ENCODE measurements at places on chromosomes 7 and 10.

- DNase-seq: no peak
Observed at GRCh38 chr10:87837445-87837844, 19.4 kb upstream of the ATAD1 start.

- DNase-seq: no peak
Observed at GRCh38 chr10:18647945-18648344, 3.4 kb downstream of the NSUN6 start.

- peak; percentile 57 for DNase-seq
Observed at GRCh38 chr10:25934621-25935139, 651 bp downstream of the MYO3A start.

GRCh38 chr10:50332108-50332842 lies 81.0 kb upstream of the ASAH2 start:
- DNase-seq: no peak

GRCh38 chr10:1136268-1136667 lies 80.1 kb downstream of the WDR37 start:
- no peak for DNase-seq

DNA sequence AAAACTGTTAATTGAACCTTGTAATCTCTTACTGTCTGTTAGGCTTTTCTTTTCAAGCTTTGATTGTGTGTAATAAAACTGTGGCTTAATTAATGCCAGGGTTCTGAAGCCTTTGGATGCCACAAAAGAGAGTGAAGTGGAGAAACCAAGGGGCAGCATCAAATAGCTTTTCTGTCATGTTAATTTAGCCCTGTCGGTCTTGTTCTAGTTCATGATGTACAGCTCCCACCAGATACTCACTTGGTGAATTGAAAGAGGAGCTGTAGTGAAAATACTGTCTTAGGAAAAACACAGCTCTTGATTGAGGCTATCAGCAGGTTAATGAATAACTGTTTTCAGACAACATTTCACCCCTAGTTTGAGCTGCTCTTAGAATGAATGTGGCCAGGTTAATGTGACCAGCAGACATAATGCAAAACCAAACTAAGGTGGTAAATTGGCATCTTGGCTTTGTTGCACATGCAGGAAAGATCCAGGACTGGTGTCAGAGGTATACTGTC lies 94.2 kb downstream of the POLL start:
- DNase-seq: no peak

DNA sequence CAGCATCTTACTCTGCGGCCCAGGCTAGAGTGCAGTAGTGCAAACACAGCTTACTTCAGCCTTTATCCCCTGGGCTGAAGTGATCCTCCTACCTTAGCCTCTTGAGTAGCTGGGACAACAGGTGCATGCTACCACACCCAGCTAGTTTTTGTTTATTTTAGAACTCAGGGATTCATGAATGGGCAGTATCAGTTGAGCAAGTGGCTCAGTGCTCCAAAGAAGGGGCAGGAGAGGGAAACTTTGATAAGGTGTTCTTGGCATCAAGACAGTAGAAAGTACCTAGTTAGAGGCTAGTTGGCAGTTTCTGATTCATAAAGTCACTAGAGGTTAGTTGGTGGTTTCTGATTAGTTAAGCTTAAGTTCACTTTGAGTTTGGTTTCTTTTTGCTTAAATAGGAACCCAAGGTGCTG lies 18.4 kb downstream of the TRIM24 start:
- DNase-seq: no peak

GRCh38 chr7:101565601-101566209 lies 63.4 kb downstream of the MYL10 start:
- peak; percentile 5 for DNase-seq

- DNase-seq: no peak
Observed at GRCh38 chr7:141820067-141820466, 21.2 kb downstream of the PRSS37 start.

DNA sequence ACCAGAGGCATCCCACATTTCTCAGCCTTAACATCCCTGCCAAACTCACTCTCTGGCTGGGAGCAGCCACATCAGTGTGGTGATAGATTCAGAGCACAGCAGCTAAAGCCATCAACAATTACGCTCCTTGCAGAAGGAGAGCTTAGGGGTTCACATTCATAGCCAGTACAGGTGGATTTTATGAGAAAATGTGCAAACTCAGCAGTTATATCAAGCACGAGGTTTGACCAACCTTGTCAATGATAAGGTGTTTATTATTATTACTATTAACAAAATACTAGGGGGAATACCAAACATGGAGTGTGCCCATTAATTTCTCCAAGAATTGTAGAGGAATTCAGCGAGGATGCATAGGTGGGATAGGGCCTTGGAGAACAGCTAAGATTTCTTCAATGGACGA lies 362.3 kb downstream of the WDR11 start:
- no peak for DNase-seq

DNA sequence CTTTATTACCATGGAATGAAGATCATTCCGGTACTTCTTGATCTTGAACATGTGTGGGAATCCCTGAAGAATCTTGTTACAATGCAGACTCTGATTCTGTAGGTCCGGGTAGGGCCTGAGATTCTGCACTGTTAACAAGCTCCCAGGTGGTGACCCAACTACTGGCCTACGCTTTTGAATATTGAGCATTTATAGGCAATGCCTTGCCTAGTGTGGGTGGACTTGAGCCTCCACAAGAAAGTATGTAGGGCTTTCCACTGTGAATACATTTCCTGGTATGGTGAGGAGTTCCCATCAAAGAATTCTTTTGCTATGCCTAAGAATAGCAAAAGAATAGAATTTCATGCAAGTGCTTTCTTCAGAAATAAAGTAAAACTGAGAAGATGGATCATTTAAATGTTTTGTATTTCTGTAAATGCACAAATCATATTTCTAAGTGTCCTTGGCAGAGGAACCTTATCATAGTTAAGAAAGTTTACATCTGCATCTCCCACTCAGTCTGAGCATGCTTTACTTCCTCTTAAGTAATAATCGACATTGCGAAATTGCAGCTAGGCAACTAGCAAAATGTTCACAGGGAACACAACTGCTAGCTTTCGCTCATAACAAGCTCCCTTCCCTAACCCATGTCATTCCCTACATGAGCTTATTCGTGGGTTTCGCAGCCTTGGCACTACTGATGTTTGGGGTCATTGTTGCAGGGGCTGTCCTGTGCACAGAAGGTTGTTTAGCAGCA lies 71.4 kb downstream of the AHR start:
- DNase-seq: no peak

DNA sequence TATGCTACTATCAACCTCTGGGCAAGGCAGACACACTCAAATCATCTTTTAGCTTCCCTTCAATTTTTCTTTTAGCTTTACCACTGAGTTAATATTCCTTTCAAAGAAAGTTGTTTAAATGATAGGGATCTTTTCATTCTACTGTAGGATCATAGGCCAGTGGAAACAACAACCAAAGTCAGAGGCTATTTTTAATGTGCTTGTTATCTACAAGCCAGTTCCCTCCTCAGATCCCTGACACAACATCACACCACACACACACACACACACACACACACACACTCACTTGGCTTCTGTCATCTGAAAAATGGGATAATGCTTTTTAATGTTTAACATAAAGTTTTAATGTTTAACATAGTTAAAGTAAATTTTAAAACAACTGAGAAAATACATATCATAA lies 106.7 kb upstream of the CAV2 start:
- DNase-seq: no peak

GRCh38 chr7:4040109-4040928 lies 641.8 kb upstream of the FOXK1 start:
- peak; percentile 46 for DNase-seq

DNA sequence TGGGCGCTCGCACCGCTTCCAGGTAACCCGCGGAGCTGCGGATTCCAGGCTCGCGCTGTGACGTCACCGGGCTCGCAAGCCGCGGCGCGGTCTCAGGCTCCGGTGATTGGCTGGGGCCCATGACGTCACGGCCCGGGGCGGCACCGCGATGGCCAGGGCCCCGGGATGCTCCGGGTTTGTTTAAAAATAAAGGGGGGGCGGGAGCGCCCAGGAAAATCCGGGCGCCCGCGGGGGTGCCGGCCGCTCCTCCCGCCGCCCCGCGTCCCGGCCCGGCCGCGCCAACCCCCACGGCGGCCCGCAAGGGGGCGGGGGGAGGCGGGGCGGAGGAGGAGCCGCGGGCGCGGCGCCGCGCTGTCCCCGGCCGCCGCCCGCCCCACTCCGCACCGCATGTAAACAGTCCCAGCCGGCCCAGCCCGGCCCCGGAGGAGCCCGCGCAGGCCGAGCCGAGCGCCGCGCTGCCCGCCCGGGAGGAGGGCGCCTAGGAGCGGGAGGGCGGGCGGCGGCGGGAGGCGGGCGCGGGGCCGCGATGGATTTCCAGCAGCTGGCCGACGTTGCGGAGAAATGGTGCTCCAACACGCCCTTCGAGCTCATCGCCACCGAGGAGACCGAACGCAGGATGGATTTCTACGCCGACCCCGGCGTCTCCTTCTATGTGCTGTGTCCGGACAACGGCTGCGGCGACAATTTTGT lies at the start of gene MTURN:
TSS of gene MTURN (plus strand) at position 376 of the 690 bp plus-strand sequence. CDS start at position 527, 151 bp downstream.
- DNase-seq: peak; percentile 95

- no peak for DNase-seq
Observed at GRCh38 chr7:75628055-75628454, 110.7 kb downstream of the HIP1 start.

DNA sequence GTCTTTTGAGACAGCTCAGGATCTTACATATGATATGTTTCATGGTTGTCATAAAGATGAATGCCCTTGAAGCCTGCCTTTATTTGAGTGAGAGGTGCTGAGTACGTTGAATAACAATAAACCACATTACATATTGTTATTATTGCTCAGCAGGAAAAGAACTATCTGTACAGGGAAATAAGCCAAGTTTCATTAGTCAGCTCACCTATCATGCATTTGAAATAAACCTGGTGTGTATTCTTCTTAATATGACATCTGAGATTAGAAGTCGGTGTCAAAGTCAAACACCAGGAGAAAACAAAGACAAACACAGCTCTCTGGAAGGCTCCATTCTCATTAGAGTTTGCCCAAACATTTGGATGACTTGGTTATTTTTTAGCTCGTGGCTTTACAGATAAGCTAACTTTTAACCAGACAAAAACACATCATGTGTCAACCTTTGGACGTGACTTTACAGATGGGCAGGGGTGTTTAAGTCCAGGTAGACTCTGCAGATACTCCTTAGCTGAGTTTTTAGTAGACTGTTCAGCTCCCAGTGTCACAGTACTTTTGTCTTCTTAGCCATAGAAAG lies 71.2 kb upstream of the AOAH start:
- no peak for DNase-seq

- no peak for DNase-seq
Observed at GRCh38 chr10:1638889-1639419, 98.4 kb downstream of the ADARB2 start.

DNA sequence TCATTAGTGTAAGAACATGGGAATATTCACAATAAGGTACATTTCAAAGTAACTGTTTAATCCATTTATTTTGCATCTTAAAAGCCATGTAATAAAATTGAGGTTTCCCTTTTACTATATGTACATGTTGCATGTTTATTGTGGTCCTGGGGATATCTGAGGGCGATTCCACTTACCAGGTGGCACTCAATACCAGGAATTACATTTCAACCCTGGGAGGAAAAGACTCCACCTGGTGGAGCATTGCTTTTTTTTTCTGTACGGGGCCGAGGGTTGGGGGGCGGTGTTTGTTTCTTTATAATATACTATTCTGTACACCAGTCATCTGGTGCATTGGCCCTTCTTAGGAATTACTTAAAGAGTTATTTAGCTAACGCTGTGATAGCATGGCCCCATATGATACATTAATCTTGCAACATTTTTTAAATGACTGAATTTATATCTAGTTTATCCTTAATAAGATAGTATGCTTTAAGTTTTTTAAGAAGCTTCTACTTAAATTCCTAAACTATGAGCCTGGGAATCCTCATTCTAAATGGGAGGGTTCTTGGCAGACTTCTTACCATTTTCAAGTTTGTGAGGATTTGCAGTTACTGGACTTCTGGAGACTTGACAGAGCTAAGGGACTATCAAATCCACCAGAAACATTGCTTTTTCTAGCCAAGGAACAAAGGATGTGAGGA lies 7.2 kb upstream of the HGF start:
- no peak for DNase-seq

GRCh38 chr10:99569253-99569939 lies 36.7 kb downstream of the NKX2-3 start:
- no peak for DNase-seq

GRCh38 chr10:36224431-36224985 lies 582.4 kb upstream of the FZD8 start:
- no peak for DNase-seq

DNA sequence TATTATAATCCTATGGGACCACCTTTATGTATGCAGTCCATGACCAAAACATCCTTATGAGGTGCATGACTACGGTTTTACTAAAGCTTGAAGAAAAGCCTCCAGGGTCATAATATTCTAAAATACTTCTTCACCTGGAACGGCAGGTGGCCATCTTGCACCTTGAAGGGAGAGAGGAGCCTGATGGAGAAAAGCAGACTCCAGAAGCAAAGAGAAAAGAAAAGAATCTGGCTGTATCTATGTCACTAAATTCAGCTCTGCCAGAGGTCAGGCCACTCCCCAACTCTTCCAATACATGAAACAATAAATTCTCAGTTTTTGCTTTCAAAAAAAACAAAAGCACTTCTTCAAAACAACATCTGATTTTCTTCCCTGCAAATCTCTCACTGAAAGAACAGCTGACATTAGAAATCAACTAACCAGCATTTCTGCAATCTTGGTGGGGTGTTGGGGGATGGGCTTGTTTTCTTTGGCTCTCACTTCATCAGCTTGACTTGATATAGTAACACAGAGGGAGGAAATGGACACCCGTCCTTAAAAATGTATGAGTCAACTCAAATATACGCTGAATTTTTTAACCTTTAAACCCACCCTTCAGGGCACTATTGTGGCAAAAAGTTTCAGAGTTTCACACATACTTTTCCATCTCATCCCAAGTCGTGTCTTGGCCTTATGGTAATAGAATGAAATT lies 21.7 kb downstream of the HIBADH start:
- no peak for DNase-seq

GRCh38 chr10:96401036-96401435 lies 42.2 kb upstream of the OPALIN start:
- DNase-seq: no peak

GRCh38 chr7:106068538-106068961 lies 43.6 kb downstream of the SYPL1 start:
- no peak for DNase-seq

GRCh38 chr7:51636503-51636902 lies 319.9 kb upstream of the COBL start:
- DNase-seq: no peak

DNA sequence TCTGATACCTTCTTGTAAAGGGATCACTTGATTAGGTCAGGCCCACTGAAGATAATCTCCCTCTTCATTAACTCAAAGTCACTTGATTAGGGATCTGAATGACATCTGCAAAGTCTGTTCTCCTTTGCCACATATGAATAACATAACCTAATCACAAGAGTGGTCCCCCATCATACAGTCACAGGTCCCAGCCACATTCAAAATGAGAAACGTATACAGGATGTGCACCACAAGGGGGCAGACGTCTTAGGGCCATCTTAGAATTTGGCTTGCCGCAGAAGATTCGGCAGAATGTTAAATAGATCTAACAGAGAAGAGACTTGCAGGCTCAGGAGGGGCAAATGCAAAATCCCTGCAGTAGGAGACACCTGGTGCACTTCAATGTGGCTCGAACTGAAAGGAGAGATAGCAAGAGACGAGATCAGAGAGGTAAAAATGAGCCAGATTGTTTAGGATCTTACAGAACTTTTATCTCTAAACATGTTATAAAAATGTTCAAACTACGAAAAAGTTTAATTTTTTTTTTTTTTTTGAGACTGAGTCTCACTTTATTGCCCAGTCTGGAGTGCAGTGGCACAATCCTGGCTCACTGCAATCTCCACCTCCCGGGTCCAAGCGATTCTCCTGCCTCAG lies 10.4 kb upstream of the SMC3 start:
- peak; percentile 71 for DNase-seq

- no peak for DNase-seq
Observed at GRCh38 chr10:47409171-47409865, 25.2 kb upstream of the ZNF488 start.

All from WTC11 (cell line).